Thyroid gland (tissue), 4 donors: ENCODE measurements at places on chromosomes 12 and 14. TPM values are rescaled to one million over a fixed set of nuclear protein-coding genes. Genes with fewer than 3 reads are reported as not detected.

GRCh38 chr14:104805941-104806624 is 5.2 kb downstream of the ZBTB42 start:
- no peak overlapping the region for H3K4me3 ChIP-seq
- DNase-seq, result no peak
- H3K4me1 ChIP-seq, result peaks cover 21% of the 10 kb centered on the region
- peak overlapping the region; percentile 31 for H3K27ac ChIP-seq
- H3K27me3 ChIP-seq, result no peaks in the 10 kb centered on the region

GRCh38 chr12:132115500-132115899 is 28.6 kb downstream of the DDX51 start:
- H3K4me3 ChIP-seq, result no peak overlapping the region
- no peaks in the 10 kb centered on the region for H3K27me3 ChIP-seq
- no peaks in the 10 kb centered on the region for H3K4me1 ChIP-seq
- H3K27ac ChIP-seq, result no peak overlapping the region

The STAC3 gene
- total RNA-seq, result 0.88 TPM

The PEX5 gene
- total RNA-seq, result 37.6 TPM

The CLEC14A gene
- total RNA-seq, result 44.5 TPM

The MDM1 gene
- 28.1 TPM for total RNA-seq
